ENCODE measurements at places on chromosomes 3 and 15.

- no peak for DNase-seq
Measured at GRCh38 chr3:188568736-188569135, 414.8 kb downstream of the LPP start.

DNA sequence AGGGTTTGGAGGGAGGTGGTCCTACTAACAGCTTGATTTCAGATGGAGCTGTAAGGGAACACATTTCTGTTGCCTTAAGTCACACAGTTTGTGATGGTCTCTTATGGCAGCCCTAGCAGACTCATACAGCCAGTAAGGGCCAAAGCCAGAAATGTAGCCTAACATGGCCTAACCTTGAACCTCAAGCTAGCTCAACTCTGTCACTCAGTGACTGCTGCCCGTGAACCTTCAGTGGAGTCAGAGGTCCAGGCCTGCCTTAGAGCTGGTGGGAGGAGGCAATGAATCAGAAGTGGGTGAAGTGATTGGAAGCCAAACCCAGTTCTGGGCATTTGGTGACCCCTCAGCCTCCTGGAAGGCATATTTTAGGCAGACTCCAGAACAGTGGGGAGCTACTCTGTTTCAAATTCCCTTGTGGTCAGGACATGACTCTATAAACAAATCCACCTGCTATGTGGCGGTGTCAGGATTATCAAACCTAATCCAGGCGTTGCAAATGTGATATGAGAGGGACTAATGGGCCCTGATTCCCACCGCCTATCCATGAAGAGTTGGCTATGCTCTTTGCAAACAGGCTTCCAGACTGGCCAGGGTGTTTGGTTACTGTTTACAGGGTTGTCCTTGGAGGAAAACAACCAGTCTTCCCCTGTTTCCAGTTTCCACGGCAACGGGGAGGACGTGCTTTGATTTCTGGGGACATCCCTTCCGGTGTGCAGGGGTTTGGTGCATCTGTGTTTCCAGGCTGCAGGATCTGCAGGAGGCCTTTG, 105.9 kb upstream of the AGBL1 start:
- DNase-seq: no peak

- no peak for DNase-seq
Measured at GRCh38 chr3:43907508-43907858, 216.7 kb downstream of the ABHD5 start.

- no peak for DNase-seq
Measured at GRCh38 chr3:59444294-59444671, 394.5 kb upstream of the CFAP20DC start.

DNA sequence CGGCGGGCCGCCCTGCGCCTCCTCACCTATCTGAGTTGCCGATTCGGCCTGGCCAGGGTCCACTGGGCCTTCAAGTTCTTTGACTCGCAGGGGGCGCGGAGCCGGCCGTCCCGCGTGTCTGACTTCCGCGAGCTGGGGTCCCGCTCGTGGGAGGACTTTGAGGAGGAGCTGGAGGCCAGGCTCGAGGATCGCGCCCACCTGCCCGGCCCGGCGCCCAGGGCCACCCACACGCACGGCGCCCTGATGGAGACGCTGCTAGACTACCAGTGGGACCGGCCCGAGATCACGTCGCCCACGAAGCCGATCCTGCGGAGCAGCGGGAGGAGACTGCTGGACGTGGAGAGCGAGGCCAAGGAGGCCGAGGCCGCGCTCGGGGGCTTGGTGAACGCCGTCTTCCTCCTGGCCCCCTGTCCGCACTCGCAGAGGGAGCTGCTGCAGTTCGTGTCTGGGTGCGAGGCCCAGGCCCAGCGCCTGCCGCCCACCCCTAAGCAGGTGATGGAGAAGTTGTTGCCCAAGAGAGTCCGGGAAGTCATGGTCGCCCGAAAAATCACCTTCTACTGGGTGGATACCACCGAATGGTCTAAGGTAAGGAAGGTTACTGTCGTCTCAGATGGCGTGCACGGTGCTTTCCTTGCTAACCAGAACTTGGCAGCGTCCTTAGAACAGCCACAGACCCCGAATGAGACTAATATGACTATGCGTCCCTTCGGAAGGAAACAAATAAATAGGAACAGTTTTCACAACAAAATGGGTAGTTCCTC, 567 bp downstream of the TICRR start:
- no peak for DNase-seq

GRCh38 chr15:58269455-58270414, 131.6 kb downstream of the AQP9 start:
- peak; percentile 41 for DNase-seq

DNA sequence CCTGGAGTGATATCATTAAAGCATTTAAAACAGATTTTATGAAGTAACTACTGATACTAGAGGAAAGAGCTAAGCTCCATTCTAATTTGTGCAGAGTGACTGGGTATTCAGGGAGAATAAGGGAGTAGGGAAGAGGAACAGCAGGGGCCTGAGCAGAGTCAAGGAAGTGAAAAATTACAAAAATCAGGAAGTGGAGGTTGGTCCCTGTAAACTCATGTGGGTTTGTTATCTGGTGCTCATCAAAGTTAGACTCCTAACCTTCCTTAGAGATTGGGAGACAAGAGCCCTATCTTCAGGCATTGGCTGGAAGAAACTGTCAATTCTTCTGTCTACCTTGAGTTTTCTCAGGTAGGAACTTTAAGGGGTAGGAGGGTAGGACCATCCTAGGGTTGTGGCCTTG, 82.5 kb downstream of the NEK11 start:
- DNase-seq: no peak

- DNase-seq: no peak
Measured at GRCh38 chr15:100515758-100516157, 13.0 kb downstream of the CERS3 start.

All from NCI-H2029 treated with DMSO at 0.1 percent for 48 hours (cell line).